NCI-H2081 (cell line): ENCODE measurements at places on chromosomes 5 and 9.

GRCh38 chr9:95055851-95056551 is 261.5 kb downstream of the FANCC start:
- DNase-seq = peak; percentile 49

GRCh38 chr5:52801329-52801728 is 13.6 kb downstream of the ITGA1 start:
- peak; percentile 41 for DNase-seq

- no peak for DNase-seq
These were observed 206.7 kb downstream of the ARHGAP26 start for GRCh38 chr5:142976861-142977260.

GRCh38 chr9:29290516-29290915 is 1717.2 kb upstream of the C9orf72 start:
- no peak for DNase-seq

DNA sequence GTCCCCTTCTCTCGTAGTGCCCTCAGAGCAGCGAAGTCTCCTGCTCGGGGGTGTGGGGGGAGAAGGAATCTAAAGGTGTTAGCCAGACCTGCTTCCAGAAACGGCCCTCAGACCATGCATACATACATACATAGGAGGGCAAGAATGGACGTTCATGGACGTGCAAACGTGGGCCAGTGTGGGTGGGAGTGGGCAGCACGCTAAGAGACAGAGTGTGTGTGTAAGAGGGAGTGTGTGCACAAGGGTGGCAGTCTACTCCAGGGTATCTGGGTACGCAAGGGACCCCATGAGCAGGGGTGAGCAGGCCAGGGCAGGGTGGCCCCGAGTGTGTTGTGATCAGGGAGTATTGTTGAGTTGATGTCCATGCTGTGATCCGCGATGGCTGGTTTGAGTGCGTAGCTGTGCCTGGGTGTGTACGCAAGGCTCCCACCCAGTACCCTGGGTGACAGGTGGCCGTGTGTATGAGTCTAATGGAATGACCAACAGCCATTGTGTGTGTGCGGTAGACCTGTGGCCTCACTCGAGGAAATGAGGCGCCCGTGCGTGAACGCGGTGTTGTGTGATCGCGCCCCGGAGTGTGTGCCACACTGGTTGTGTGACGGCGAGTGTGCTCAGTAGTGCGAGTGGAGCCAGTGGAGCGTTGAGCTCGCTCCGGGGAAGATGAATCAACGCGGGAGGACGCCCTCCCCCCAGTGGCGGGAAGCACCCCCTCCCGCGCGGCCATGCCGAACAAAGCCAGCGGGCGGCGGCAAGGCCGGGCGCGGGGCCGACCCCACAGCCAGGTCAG is 826 bp downstream of the GPRIN1 start:
- no peak for DNase-seq

- DNase-seq = no peak
These were observed 27.9 kb upstream of the CEMIP2 start for GRCh38 chr9:71796100-71796767.

- no peak for DNase-seq
These were observed 10.9 kb downstream of the FAT2 start for GRCh38 chr5:151580239-151580638.

GRCh38 chr9:127644146-127644827 is 32.2 kb downstream of the STXBP1 start:
- DNase-seq = no peak

- DNase-seq = no peak
These were observed 9.5 kb downstream of the MTRR start for GRCh38 chr5:7878381-7878873.

DNA sequence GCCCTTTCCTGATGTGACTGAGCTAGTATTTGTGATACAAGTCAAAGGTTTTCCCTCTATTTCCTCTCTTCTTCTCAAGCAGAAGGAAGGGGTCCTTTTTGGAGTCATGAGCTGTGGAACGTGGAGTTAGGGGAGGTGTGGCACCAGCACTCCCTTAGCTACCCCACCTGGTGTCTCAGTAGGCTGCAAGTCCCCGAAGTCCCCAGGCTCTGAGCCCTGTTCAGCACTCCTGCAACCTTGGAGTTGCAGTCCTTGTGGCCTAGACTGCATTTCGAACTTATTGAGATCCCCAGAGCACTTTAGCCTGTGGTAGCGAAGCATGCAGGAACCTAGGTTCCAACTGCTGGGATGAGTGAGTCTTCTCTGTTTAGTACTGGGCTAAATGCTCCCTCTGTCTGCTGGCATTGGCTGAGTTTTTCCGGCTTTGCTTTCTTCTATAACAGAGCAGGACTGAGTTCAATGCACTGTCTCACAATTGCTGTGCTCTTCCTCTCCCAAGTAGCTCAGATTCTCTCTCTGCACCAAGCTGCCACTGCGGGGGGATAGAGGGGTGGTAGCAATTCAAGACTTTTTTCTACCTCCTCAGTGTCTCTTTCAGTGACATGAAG is 600.7 kb upstream of the CDH9 start:
- DNase-seq = no peak

GRCh38 chr5:2758632-2759031 is 7.2 kb upstream of the IRX2 start:
- no peak for DNase-seq

- DNase-seq = no peak
These were observed 24.6 kb downstream of the CCNH start for GRCh38 chr5:87388129-87388528.

DNA sequence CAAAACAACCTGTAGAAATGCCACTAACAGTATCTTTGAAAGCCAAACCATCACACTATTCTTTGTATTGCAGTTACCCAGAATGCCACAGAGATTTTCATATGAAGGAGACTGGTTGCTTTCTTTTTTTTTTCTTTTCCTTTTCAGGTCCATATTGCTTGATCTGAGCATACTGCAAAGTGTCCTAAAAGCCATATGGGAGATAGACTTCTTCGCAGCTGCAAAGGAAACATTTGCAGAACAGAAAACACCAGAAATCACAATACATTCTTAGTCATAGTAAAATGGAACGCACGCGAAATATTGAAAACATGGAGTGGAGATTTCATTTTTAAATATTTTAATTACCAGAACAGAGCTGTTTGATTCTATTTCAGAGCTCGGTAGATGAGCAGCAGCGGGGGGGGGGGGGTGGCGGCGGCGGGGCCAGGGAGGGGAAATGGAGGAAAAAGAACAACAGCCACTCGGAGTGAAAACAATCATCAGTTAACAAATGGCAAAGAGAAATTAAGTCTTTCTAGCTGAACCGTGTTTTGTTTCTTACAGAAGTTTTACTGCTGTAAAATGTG is 284.1 kb downstream of the NFIB start:
- DNase-seq = no peak

GRCh38 chr9:114025196-114025753 is 52.8 kb downstream of the AMBP start:
- no peak for DNase-seq

- no peak for DNase-seq
These were observed 1.7 kb downstream of the SNAPC4 start for GRCh38 chr9:136398286-136398685.
